ENCODE measurements at places on chromosomes 12 and 14.

- no peak for DNase-seq
Measured at GRCh38 chr14:36582874-36583241, 444 bp upstream of the NKX2-8 start.

DNA sequence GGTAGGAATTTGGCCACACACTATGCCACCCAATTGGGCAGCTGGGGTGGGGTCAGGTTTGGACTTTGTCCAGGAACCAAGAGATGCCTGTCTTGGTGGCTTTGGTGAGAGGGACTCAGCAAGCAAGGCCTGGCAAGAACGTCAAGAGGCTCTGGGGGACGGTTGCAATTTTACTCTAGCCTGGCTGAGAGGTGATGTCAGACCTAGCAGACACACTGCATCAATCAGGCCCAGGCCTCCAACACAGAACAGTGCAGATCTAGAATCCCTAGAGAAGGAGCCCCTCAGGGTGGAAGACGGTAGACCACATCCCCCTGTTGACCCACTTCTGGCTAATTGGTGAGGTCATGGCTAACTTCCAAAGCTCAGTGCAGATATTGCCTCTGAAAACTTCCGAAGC is 1.6 kb upstream of the UNC119B start:
- no peak for DNase-seq

DNA sequence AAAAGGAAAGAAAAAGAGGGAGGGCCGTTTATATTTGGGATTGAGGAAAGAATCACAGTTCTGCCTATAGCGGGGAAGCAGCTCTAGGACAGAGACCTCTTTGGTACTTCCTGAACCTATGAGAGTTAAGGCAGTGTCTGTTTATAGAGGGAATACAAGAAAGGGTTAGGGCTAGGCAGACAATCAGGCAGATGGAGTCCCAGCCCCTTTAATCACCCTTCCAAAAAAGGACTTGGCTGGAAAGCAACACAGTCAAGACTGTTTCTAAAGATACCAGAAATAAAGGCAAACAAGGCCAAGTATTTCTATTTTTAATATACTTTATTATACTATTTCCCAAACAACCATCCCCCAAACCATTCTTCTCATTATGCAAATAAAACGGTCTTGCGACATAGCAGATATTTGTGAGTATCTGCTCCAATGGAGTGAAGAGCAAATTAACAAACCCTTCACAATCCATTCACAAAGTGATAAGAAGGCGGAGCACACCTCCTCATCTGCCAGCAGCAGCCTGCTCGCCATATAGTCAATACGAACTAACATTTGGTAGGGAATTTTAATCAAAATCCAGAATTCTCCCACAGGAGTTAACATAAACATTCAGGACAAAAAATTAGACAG is 697 bp upstream of the GRIP1 start:
- no peak for DNase-seq

GRCh38 chr14:30790827-30791226 is 83.5 kb upstream of the COCH start:
- DNase-seq: no peak
